ENCODE measurements at places on chromosomes 16 and 17.

DNA sequence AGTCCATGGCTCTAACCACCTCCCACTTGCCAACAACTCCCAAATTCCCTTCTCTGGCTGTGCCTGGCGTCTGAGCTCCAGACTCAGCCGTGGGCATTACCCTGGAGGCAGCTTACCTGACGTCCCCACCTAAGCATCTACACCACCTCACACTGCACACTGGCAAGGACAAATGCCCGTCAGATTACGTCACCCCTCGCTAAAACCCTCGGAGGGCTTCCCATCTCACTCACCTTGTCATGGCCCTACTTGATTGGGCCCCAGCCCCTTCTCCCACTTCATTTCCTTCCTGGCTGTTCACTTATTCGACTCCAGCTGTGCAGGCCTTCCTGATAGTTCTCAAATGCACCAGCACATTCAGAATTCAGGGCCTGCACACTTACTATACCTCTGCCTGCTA lies 13.4 kb downstream of the ALOXE3 start:
- H3K4me1 ChIP-seq = peaks cover 2% of the 10 kb centered on the region
- H3K4me3 ChIP-seq = no peak overlapping the region
- H3K36me3 ChIP-seq = no peaks in the 10 kb centered on the region
- H3K27me3 ChIP-seq = peaks cover 14% of the 10 kb centered on the region

GRCh38 chr17:2990396-2990795 lies 73.0 kb downstream of the OR1D5 start:
- H3K4me3 ChIP-seq = no peak overlapping the region
- H3K36me3 ChIP-seq = peaks cover 4% of the 10 kb centered on the region

DNA sequence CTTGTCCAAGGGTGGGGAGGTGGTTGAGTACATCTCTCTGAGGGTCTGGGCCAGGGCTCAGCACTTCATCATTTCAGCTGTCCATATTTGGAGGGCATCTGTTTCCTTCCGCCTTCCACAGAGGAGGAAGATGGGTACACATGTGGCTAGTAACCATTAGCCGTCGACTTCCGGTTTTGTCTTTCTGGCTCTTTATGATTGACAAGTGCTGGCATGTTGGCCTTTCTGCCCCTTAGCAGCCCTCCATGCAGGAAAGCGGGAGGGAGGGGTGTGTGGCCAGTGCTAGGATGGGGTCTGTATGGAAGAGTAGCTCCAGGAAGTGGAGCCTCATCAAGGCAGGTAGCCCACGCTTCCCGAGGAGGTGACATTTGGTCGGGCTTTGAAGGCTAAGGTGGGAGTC lies 69.6 kb downstream of the RAI1 start:
- H3K36me3 ChIP-seq = no peaks in the 10 kb centered on the region
- H3K4me1 ChIP-seq = peaks cover 41% of the 10 kb centered on the region
- H3K27ac ChIP-seq = peak overlapping the region; percentile 98
- DNase-seq = peak; percentile 70
- peak overlapping the region; percentile 96 for H3K4me3 ChIP-seq
- no peaks in the 10 kb centered on the region for H3K27me3 ChIP-seq

GRCh38 chr16:88516601-88517061 lies 53.6 kb upstream of the ZC3H18 start:
- no peaks in the 10 kb centered on the region for H3K27me3 ChIP-seq
- no peak for DNase-seq
- H3K36me3 ChIP-seq = no peaks in the 10 kb centered on the region
- peaks cover 34% of the 10 kb centered on the region for H3K4me1 ChIP-seq
- no peak overlapping the region for H3K4me3 ChIP-seq
- H3K27ac ChIP-seq = no peak overlapping the region

DNA sequence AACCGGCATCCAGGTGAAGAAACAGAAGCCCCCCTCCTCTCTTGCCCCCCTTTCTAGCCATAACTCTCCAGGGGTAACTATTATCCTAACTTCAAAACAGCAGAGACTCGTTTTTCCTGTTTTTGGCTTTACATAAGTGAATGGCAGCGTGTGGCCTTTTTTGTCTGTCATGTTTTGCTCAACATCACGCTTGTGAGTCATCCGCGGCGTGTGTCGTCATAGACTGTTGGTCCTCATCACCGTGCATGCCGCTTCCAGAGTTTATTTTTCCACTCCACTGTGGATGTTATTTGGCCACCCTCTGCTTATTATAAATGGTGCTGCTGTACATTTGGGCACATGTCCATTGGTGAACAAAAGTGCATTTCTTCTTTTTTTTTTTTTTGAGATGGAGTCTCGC lies 52.6 kb downstream of the ERN1 start:
- peak overlapping the region; percentile 82 for H3K27ac ChIP-seq
- no peak for DNase-seq
- peaks cover 22% of the 10 kb centered on the region for H3K36me3 ChIP-seq
- H3K27me3 ChIP-seq = no peaks in the 10 kb centered on the region
- peaks cover 35% of the 10 kb centered on the region for H3K4me1 ChIP-seq
- H3K4me3 ChIP-seq = peak overlapping the region; percentile 40

DNA sequence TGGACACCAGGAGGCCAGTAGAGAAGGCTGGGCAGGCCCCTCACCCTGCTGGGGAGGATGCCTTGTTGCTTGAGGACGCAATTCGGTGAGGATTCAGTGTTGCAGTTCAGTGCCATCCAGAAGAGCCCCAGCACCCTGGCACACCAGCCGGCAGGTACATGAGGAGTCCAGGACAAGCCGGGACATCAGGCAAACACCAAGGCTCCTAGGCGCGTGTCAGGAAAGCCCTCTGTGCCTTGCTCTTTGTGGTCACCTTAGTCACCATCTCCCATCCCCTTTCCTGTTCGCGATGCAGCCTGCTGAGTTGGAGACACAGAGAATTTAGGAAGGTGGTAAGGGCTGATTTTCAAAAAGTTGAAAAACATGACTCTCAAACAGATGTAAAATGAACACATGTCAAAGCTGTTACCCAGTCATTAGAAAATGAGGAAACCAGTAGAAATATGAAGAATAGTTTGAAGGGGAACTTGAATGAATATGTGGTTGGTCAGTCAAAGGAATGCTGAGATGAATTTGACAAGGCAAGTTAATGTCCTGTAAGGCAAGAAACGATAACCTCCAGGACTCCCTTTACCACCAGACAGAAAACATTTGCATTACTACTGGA lies 2.3 kb upstream of the NCBP3 start:
- H3K27ac ChIP-seq = no peak overlapping the region
- H3K4me3 ChIP-seq = no peak overlapping the region
- peaks cover 25% of the 10 kb centered on the region for H3K27me3 ChIP-seq
- DNase-seq = no peak
- H3K4me1 ChIP-seq = peaks cover 26% of the 10 kb centered on the region

DNA sequence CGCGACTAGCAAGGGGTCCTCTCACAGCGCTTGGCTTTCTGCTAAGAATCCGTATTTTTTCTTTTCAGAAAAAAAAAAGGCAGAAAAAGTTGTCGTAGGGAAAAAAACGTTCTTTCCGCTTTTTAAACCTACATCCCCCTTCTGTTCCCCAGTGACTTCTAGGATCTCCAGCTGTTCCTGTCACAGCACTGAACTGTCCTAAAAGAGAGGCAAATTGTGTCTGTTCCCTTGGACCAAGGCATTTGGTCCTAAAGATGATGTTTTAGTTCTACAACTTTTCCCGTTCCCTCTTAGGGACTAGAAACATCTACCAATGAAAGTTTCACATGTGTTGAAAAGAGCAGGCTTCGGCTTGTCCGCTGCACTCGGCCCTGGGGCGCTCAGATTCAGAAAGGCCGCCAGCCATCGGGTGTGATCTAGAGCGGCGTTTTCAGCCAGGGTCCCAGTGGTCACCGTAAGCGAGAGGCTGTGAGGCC lies 100.7 kb upstream of the CHMP6 start:
- peaks cover 3% of the 10 kb centered on the region for H3K36me3 ChIP-seq
- DNase-seq = no peak
- no peaks in the 10 kb centered on the region for H3K27me3 ChIP-seq
- peak overlapping the region; percentile 94 for H3K27ac ChIP-seq

DNA sequence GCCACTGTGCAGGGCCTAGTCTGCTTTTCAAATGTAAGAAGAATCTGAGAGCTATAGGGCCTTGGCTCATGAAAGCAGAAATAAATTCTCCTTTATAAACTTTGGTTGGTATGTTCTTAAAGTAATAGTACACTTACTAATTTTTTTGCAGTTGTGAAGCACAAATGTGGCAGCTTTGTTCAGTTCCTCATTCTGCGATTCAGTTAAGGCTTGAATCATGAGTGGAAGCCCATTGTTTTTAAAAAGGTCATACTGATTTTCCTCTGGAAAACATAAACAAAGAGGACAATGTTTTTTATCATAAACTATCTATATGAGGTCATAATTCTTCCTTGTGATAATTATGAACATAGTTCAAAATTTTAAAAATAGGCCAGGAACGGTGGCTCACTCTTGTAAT lies 23.6 kb upstream of the DYNC1LI2 start:
- no peak for DNase-seq
- no peak overlapping the region for H3K27ac ChIP-seq
- H3K4me1 ChIP-seq = no peaks in the 10 kb centered on the region
- H3K4me3 ChIP-seq = no peak overlapping the region

- no peaks in the 10 kb centered on the region for H3K27me3 ChIP-seq
- no peaks in the 10 kb centered on the region for H3K36me3 ChIP-seq
- H3K4me1 ChIP-seq = no peaks in the 10 kb centered on the region
- no peak overlapping the region for H3K4me3 ChIP-seq
These were observed 29.3 kb upstream of the AQP8 start for GRCh38 chr16:25187491-25187795.

GRCh38 chr17:57523926-57524632 lies 221.0 kb downstream of the CCDC182 start:
- no peak for DNase-seq
- H3K36me3 ChIP-seq = no peaks in the 10 kb centered on the region
- H3K4me3 ChIP-seq = no peak overlapping the region
- H3K27me3 ChIP-seq = no peaks in the 10 kb centered on the region
- peaks cover 3% of the 10 kb centered on the region for H3K4me1 ChIP-seq

GRCh38 chr16:89297156-89297874 lies 79.8 kb downstream of the ZNF778 start:
- no peak for DNase-seq
- H3K27me3 ChIP-seq = no peaks in the 10 kb centered on the region
- H3K27ac ChIP-seq = peak overlapping the region; percentile 35
- no peaks in the 10 kb centered on the region for H3K36me3 ChIP-seq
- peak overlapping the region; percentile 21 for H3K4me3 ChIP-seq

DNA sequence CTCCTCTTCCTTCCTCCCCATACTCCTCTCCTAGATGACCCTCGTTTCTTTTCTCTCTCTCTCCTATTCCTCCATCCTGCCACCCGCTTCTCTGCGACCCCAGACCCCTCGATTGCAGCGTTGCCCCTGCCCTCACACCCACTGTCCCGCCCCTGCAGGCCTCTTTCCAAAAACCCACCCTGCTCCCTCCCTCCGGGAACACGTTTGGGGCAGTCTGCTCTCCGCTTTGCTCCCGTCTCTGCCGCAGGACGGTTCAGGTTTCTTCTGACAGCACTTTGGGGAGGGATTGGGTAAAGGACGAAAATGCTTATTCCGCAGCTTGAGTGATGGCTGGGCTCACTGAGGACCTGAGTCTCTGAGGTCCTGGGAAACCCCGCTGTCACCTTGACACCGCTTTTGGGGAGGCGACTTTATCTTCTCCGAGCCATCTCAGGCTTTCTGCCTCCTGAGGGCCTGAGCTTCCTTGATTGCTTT lies 690 bp downstream of the NDE1 start:
- peak overlapping the region; percentile 99 for H3K4me3 ChIP-seq
- peaks cover 21% of the 10 kb centered on the region for H3K4me1 ChIP-seq
- peak overlapping the region; percentile 84 for H3K27ac ChIP-seq
- no peaks in the 10 kb centered on the region for H3K36me3 ChIP-seq

DNA sequence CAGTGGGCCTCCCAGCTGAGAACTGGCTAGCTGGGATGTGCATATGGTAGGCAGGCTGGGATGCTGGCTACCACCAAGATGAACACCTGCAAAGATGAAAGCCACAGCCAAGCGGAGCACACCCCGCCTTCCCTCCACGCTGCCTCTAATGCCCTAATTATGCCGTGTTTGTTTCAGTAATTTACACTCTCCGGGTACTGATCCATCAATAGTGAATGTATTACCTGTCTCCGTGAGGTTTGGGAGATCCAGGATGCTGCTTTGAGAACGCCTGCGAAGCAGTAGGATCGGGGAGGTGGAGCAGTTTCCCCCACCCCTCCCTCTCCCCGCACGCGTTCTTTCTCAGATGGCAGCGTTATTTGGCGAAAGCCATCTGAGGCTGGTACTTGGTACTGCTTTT lies 28.9 kb upstream of the GSE1 start:
- H3K4me1 ChIP-seq = peaks cover 42% of the 10 kb centered on the region
- H3K36me3 ChIP-seq = no peaks in the 10 kb centered on the region
- H3K27me3 ChIP-seq = no peaks in the 10 kb centered on the region
- H3K27ac ChIP-seq = no peak overlapping the region

GRCh38 chr16:58644765-58645487 lies 15.3 kb upstream of the CNOT1 start:
- no peaks in the 10 kb centered on the region for H3K36me3 ChIP-seq
- H3K27ac ChIP-seq = no peak overlapping the region
- peaks cover 3% of the 10 kb centered on the region for H3K27me3 ChIP-seq
- no peak overlapping the region for H3K4me3 ChIP-seq
- no peaks in the 10 kb centered on the region for H3K4me1 ChIP-seq
- DNase-seq = no peak

DNA sequence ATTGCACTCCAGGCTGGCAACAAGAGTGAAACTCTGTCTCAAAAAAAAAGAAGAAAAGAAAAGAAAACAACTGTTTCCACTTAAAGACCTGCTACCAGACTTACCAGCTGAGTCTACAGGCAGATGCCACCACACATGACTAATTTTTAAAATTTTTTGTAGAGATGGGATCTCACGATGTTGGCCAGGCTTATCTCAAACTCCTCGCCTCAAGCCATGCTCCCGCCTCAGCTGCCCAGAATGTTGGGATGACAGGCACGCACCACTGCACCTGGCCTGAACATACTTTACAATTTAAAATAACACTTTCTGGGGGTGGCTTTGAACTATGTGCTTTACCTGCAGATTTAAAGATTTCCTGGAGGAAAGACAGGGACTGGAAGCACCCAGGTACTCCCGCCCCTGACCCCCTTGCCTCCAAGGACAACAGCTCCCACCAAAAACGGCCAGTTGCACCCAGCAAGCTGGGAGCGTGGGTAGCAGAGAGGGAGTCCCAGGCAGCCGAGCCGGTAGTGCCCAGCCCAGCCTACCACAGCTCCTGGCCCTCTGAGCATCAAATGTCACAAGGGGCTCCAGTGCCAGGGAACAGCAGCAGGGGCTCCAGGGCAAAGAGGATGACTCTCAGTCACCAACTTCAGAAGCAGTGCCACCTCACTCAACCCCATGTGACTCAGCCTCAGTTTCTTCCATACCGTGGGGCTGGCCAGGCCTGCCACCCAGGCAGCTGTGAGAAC lies 262.9 kb downstream of the PARN start:
- H3K27ac ChIP-seq = no peak overlapping the region
- H3K4me1 ChIP-seq = no peaks in the 10 kb centered on the region
- peaks cover 5% of the 10 kb centered on the region for H3K27me3 ChIP-seq
- DNase-seq = no peak
- H3K36me3 ChIP-seq = no peaks in the 10 kb centered on the region
- no peak overlapping the region for H3K4me3 ChIP-seq

Measured in natural killer cell treated with Interleukin-12 subunit alpha and Interleukin-12 subunit beta and Interleukin-15 and Interleukin-18, amount 100 ng/mL, for 72 hours (primary cell).